M059J (cell line): ENCODE measurements at places on chromosomes 16 and 17.

DNA sequence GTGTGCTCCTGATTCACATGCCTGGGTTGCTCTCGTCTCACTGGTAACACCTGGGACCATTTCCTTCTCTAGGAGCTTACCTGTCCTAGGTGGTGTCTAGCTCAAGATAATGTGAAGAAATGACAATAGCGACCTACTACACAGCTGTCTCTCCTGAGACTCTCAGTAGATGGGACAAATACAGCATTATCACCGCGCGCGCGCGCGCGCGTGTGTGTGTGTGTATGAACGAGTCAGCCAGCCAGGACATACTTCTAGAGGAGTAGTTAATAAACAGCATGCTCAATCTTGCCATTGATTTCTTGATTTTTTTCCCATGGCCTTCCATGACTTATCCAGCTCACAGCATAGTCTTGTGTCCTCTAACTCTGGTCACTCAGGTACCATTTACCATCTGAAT lies 268.6 kb downstream of the PHKB start:
- no peak for DNase-seq

GRCh38 chr17:3626831-3627768 lies 8.9 kb downstream of the SHPK start:
- no peak for DNase-seq

DNA sequence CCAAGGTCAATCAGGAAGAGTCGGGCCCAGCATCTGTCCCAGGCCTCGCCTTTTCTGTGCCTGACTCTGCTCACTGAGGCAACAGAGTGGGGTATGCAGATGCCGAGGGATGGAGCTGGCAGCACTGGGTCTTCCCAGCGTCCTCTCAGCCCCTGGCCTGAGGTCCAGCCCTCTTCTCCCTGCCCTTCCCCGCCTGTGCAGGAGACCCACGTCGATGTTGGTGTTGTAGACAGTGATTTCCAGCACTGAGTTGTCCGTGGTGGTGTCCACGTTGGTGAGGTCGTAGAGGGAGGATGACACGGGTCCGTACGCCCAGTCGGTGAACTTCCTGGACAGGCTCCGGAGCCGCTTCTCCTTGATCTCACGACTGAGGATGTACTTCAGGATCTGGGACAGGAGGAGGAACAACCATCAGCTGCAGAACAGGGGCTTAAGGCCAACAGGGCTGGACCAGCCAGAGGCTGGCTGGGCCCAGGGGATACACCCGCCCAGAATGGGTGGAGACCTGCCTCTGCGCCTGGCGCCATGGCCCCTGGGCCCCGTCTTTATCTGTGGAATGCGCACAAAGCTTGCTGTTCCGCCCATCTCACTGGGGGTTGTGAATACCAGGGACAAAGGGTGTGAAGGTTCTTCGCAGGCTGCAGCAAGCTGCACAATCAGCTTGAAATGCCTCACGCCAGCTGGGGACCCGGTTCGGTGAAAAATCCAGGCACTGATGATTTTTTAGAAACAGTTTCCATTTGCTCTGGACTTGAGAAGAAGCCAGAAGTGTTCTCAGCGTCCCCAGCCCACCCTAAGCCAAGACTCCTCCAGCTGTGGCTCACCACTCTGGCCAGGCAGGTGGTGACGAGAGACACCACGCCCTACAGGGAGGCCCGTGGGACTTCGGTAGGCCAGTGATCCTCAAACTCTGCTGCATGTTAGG lies 27.5 kb downstream of the TRPV3 start:
- no peak for DNase-seq

GRCh38 chr17:78748730-78749317 lies 33.2 kb downstream of the CYTH1 start:
- peak; percentile 45 for DNase-seq

DNA sequence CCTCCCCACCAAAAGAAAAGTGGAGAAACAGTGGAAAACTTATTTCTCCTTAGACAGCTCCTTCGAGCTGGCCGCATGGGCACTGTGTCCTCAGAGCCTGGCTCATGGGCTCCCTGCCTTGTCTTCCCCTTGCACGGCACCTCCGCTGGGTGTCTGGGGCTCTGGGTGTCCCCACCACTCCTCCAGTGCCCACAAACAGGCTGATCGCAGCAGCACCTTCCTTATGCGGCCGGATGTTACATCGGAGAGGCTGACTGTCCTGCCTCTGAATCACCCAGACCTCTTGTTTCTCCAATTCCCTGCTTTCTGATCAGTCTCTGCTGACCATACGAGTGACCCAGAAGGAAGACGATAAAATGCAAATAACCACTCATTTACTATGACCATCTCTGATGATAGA lies 121.7 kb downstream of the SLC39A11 start:
- no peak for DNase-seq

DNA sequence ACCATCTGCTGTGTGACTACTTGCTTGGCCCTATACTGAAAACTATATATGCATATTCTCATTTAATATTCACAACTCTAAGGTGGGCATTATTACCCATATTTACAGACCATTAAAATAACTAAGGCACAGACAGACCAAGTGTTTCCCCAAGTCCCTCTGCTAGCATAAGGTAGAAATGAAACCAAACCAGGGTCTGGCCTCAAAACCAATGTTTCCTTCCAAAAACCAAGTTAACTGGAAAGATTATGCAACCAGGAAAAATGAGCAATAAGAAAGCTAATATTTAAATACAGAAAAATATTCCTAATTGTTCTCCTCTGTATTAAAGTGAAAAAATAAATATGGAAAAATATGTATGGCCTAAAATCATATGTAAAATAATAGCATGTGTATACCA lies 50.1 kb downstream of the XPO6 start:
- DNase-seq, result no peak

- DNase-seq, result no peak
These were observed 186.8 kb downstream of the COPRS start for GRCh38 chr17:31672161-31672819.

DNA sequence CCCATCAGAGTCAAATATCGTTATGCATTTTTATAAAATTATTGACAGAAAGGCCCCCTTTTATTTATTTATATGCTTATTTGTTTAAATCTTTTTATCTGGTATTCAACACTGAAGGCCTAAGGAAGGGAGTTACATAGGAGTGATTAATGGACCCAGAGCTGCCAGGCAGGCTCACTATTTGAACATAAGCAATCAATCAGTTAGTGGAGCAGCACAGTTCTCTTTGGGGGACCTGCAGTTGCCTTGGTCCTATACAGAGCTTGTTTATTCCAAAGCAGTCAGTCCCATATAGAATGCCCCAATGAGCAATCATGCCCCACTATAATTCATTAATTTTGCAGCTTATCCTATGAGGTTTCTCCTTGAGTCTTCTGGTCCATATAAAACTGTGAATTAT lies 389.4 kb upstream of the GOT2 start:
- DNase-seq, result no peak

- peak; percentile 48 for DNase-seq
These were observed 36.9 kb downstream of the SOST start for GRCh38 chr17:43721537-43722268.

DNA sequence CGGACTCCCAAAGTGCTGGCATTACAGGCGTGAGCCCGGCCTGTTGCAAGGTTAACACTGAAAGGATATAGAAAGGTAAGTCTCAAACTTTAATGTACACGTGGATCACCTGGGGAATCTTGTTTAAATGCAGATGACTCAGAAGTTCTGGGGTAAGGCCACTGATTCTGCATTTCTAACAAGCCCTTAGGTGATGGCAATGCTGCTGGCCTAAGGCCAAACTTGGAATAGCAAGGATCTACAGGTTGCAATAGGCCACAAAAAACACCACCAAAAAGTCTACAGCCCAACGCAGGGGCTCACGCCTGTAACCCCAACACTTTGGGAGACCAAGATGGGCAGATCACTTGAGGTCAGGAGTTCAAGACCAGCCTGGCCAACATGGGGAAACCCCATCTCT lies 4.2 kb downstream of the CMTM4 start:
- peak; percentile 58 for DNase-seq

- DNase-seq, result no peak
These were observed 90.5 kb downstream of the SEC14L1 start for GRCh38 chr17:77231076-77231871.

- no peak for DNase-seq
These were observed 21.1 kb downstream of the ARHGAP23 start for GRCh38 chr17:38449364-38449763.

DNA sequence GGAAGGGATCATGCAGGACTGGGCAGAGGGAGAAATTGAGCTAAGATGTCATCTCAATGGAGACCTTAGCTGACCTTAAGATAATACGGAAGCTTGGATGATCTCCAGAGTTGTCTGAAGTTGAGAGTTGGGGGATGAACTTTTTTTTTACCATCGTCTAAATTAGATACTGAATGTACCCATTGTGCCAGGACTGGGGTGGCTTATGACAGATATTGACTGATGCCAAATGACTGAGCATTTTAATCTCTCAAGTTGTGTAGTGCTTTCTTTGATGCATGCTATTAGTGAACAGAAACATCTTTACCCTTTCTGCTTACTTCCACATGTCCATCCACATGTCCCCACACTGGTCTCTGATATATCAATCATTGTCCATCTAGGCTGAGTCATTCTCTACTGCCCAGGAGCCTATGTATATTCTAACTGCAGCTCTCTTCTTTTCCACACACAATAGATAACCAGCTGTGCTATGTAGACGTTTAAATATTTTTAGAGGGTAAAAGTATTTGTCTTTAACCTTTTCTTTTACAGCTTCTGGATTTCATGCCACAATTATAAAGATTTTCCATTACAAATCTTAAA lies 60.2 kb upstream of the ZKSCAN2 start:
- DNase-seq, result no peak

- no peak for DNase-seq
These were observed 8.2 kb downstream of the FAM117A start for GRCh38 chr17:49755663-49756283.

DNA sequence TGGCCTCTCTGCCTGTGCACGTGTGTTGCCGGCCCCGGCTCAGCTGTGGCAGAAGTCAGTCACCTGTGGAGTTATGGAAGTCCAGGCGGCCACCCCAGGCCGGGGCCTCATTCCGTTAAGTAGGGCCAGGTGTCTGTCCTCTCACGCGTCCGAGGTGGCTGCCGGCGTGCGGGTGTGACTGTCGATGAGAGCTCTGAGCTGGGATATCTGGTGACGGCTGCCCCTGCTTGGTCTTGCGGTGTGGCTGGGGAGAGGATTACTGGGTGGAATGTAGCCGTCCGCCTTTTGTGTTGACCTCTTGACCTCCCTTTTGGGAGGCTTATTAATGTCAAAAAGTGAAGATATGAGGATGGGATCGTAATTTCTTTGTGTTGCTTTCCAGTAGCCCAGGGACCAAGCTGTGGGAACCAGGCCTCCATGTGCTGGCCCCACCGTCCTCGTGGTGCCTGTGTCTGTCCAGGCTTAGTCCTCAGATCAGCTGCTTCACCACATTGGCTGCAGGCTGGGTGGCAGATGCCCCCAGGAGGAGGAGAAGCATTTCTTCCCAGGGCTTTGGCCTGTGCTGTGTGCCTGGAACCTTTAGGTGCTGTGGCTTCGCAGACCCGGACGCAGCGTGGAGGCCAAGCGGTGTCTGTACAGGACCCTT lies 23.0 kb upstream of the ZNF750 start:
- no peak for DNase-seq

DNA sequence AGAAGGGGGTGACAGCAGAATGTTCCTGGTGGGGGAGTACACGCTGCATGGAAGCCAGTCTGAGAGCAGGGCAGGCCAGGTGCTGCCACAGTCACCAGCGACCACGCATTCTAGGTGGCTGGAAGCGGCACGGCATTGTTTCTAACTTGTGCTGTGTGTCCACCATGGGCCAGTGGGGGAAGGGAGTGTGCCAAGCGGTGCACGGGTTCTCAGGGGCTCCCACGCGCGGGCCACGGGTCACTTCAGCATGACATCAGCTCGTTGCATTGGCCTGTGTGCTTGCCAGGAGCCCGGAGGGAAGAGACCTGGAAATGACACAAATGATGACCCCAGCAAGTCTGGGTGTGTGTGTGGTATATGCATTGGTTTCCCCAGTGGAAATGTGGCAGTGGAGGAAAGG lies 164.9 kb upstream of the PLCG2 start:
- no peak for DNase-seq

- peak; percentile 43 for DNase-seq
These were observed 2.9 kb downstream of the RNF213 start for GRCh38 chr17:80263253-80264204.

DNA sequence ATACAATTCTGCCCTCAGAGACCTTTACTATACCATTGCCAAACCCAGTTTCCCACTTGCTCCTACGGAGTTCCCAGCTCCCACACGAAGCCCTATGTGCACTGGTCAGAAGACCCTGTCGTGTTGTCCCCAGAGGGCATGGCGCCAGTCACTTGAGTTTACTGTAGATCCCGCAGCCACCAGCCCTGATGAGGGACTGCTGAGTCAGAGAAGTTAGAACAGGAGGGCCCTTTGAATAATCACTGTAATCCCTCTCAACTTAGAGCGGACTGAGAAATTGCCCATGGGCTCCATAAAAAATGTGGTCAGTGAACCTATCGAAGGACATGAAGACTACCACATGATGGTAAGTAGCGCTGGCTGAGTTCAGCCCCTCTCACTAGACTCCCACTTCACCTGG lies 9.2 kb downstream of the UBFD1 start:
- no peak for DNase-seq

DNA sequence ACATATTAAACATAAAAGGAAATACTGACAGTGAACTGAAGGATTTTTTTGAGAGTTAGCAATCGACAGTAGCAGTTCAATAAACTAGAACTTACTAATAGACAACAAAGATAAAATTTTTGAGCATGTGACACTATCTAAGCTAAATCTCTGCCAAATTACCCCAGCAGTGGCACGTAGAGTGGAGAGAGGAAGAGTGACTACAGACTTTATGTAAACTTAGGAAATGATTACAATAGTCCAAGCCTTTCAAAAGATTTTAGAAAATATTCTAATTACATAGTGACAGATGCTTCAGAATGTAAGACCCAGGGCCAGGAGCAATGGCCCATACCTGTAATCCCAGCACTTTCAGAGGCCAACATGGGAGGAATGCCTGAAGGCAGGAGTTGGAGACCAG lies 52.4 kb downstream of the CFDP1 start:
- peak; percentile 77 for DNase-seq

DNA sequence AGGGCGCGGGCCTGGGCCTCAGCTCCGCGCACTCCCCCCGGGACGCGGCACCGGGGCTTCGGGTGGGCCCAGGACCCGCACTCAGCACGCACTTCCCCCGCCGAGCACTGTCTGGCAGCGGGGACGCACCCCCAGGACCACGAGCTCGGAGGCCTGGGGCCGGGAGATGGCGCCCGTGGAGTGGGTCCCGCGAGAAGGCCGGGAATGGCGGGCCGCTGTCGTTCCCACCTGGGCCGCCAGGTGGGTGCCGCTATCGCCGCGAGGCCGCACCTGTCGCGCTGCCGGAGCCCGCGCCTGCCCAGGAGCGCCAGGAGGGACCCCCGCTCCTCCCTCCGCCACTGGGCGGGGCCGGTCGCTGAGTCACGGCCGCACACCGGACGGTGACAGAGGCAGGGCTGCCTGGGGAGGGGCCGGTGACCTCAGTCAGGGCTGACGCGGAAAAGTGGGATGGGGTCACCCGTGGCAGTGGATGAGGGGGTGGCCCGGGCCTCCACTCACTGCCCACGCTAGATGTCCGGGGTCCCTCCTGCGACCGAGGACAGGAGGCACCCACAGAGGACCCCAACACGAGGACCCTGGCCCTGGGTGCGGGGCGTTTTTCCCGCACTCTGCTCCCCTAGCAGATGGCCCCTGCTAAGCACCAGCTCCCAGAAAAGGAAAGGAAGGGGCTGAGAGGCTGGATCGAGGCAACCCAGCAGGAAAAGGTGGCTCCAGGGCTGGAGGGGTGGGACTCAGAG lies 6.9 kb upstream of the ACTG1 start:
- DNase-seq, result peak; percentile 49

GRCh38 chr17:16354585-16354984 lies 1.3 kb upstream of the CENPV start:
- no peak for DNase-seq

GRCh38 chr17:68613739-68614298 lies 12.7 kb upstream of the FAM20A start:
- peak; percentile 39 for DNase-seq

- DNase-seq, result no peak
These were observed 2.3 kb upstream of the CBX4 start for GRCh38 chr17:79841369-79842135.
